ENCODE measurements at places on chromosomes 2 and 18.

GRCh38 chr18:12651651-12652050 lies 6.3 kb downstream of the SPIRE1 start:
- DNase-seq: no peak

GRCh38 chr2:224551693-224552092 lies 33.5 kb downstream of the CUL3 start:
- no peak for DNase-seq

GRCh38 chr2:23496456-23496855 lies 111.5 kb downstream of the KLHL29 start:
- DNase-seq: no peak

DNA sequence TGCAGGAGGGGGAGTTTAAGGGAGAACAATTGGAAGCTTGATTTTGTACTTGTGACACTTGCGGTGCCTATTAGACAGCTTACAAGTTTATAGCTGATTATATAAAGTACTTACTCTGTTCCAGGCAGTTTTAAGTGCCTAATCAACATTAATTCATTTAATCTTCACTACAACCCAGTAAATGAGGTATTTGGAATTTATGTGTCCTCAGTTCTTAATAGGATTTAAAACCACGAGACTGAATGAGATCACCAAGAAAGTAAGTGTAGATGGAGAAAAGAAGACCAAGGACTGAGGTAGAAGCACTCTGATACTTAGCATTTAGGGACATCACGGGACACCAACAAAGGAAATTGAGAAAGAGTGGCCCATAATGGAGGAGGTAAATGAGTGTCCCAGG lies 49.8 kb downstream of the ZC3H15 start:
- DNase-seq: no peak

GRCh38 chr2:220417503-220417902 lies 790.1 kb downstream of the SLC4A3 start:
- DNase-seq: no peak

DNA sequence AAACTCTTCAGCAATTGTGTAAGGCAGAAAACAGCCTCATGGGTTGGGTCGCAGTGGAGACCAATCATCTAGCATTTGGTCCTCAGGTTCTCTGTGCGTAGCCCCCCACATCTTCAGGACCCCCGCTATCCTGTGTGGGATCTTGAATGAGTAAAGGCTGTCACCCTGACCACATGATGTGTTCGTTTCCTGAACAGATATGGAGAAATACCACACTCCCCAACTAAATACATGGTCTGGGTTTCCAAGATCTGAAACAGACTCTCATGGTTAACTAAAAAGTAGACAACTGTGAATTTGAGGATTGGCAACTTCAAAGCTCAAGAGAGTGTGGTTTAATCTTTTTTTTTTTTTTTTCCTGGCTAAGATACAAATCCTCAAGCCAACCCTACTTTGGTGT lies 23.2 kb downstream of the DOCK10 start:
- no peak for DNase-seq

DNA sequence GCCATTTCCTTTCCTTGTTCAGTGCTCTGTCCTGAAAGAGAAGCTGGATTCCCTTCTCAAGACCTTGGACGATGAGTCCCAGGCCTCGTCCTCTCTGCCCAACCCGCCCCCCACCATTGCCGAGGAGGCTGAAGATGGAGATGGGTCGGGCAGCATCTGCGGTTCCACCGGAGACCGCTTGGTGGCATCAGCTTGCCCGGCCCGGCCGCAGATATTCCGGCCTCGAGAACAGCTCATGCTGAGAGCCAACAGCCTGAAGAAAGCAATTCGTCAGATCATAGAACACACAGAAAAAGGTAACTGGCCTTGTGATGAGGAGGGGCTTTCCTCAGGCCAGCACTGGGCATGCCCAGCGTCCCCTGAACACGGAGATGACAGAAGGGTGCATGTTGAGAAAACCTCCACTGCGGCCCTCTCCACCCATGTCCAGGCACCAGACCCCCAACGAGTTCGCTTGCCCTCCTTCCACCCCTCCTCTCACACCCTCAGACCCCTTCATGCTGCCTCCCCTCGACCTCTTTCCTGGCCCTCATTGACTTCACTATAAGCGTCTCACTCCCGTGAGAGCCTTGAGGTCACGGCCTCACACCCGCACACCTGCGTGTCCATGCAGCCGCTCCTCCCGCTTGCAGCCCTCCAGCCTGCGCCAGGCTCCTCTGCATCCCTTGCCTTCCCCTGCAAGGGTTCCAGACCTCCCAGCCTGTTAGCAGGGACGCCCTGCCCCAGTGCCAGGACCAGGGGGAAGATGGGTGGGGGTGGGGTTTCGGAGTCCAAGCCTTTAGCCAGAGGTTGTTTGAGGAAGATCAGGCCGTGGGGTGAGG lies 95.0 kb downstream of the DGKD start:
- no peak for DNase-seq

GRCh38 chr2:7111626-7112025 lies 194.4 kb downstream of the RNF144A start:
- DNase-seq: no peak

DNA sequence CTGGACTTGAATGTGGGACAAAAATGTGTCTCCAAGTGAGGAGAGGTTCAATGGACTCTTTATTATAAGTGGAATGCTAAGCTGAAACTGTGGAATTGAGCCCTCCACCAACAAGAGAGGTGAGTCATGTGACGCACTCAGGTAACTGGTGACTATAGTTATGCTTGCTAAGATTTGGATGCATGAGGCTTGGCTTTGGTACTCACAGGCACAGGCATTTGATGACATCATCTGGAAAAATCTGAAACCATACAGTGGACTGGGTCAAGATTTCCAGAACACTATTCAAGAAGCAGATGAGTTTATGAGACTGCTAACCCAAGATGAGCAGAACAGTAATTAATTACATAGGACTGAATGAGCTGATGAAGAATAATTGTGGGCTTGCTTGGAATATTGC lies 15.7 kb upstream of the SULT1C3 start:
- DNase-seq: no peak

- no peak for DNase-seq
These were observed 13.0 kb upstream of the FHL2 start for GRCh38 chr2:105411720-105412407.
